Endothelial cell (in vitro differentiated cells): ENCODE measurements at places on chromosomes 13 and 19.

- peaks cover 38% of the 10 kb centered on the region for H3K36me3 ChIP-seq
- H3K4me3 ChIP-seq: no peak overlapping the region
- H3K27ac ChIP-seq: no peak overlapping the region
- peaks cover 3% of the 10 kb centered on the region for H3K27me3 ChIP-seq
- no peak for DNase-seq
These were observed 202.1 kb downstream of the TBC1D4 start for GRCh38 chr13:75279834-75280369.

- DNase-seq: peak; percentile 25
- H3K27me3 ChIP-seq: peaks cover 8% of the 10 kb centered on the region
- H3K4me3 ChIP-seq: peak overlapping the region; percentile 91
- H3K36me3 ChIP-seq: no peaks in the 10 kb centered on the region
These were observed 801 bp downstream of the QTRT1 start for GRCh38 chr19:10701955-10702525.

- H3K4me3 ChIP-seq: no peak overlapping the region
- no peak overlapping the region for H3K27ac ChIP-seq
- peaks cover 3% of the 10 kb centered on the region for H3K36me3 ChIP-seq
These were observed 22.6 kb downstream of the KDM4B start for GRCh38 chr19:4991538-4991937.

DNA sequence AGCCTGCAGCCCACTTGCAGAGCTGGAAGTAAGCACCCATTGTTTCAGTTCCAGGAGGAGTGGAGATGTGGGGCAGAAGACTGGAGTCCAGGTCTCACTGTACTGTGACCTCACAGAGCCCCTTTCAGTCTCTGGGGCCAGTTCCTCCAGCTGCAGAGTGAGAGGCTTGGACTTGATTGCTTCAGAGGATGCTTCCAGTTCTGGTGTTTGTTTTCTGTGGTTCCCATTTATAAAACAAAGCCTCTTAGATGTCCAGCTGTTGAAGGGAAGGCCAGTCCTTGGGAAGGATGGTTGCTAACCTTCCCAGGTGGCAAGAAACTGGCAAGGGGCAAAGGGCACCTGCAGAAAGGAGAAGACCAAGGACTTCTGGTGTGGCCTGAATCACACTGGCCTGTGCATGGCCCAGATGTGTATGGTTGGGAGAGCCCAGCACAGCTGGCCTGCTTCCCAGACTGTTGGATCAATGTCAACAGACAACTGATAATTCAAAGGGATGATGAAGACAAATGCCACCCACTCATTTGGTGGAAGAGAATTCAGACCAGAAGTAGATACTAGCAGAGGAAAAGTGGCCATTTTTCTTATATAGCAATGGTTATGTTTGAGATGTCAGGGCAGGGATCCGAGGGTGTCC is 218.5 kb downstream of the ZNF536 start:
- no peaks in the 10 kb centered on the region for H3K36me3 ChIP-seq
- H3K27ac ChIP-seq: no peak overlapping the region
- H3K27me3 ChIP-seq: peaks cover 2% of the 10 kb centered on the region
- H3K4me3 ChIP-seq: no peak overlapping the region
- DNase-seq: no peak
- no peaks in the 10 kb centered on the region for H3K4me1 ChIP-seq

DNA sequence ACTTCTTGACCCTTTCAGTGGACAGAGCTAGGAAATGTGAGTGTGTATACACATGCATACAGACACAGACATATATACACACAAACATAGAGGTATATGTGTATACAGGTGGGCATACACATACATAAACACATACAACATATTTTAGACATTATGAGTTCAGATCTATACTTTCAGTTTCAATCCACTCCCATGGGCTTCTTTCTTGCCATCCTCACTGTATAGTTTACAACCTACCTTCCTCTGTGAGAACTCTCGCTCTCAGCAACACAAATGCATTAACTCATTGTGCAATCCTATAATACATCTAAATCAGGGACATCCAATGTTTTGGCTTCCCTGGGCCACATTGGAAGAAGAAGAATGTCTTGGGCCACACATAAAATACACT is 21.2 kb upstream of the SCEL start:
- no peak overlapping the region for H3K27ac ChIP-seq
- DNase-seq: no peak
- no peaks in the 10 kb centered on the region for H3K27me3 ChIP-seq
- no peaks in the 10 kb centered on the region for H3K36me3 ChIP-seq

GRCh38 chr19:34687348-34687747 is 9.9 kb downstream of the ZNF302 start:
- no peak overlapping the region for H3K27ac ChIP-seq
- H3K4me3 ChIP-seq: no peak overlapping the region
- DNase-seq: no peak
- peaks cover 36% of the 10 kb centered on the region for H3K36me3 ChIP-seq
- H3K27me3 ChIP-seq: peaks cover 2% of the 10 kb centered on the region
- peaks cover 3% of the 10 kb centered on the region for H3K4me1 ChIP-seq

- DNase-seq: peak; percentile 56
- H3K27me3 ChIP-seq: peaks cover 1% of the 10 kb centered on the region
- no peak overlapping the region for H3K4me3 ChIP-seq
- H3K36me3 ChIP-seq: peaks cover 16% of the 10 kb centered on the region
- no peak overlapping the region for H3K27ac ChIP-seq
- no peaks in the 10 kb centered on the region for H3K4me1 ChIP-seq
These were observed 5.2 kb upstream of the ADPRHL1 start for GRCh38 chr13:113458253-113459065.

- no peak overlapping the region for H3K4me3 ChIP-seq
- peaks cover 39% of the 10 kb centered on the region for H3K4me1 ChIP-seq
- no peaks in the 10 kb centered on the region for H3K36me3 ChIP-seq
- H3K27me3 ChIP-seq: peaks cover 1% of the 10 kb centered on the region
- DNase-seq: no peak
These were observed 152.2 kb downstream of the DCT start for GRCh38 chr13:94327318-94327717.

DNA sequence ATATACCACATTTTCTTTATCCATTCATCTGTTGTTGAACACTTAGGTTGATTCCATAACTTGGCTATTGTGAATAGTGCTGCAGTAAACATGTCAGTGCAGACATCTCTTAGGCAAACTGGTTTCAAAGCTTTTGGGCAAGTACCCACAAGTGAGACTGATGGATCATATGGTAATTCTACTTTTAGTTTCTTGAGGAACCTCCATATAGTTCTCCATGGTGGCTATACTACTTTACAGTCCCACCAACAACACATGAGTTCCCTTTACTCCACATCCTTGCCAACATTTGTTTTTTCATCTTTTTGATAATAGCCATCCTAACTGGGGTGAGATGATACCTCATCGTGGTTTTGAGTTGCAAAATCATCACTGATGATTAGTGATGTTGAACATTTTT is 8.5 kb downstream of the CYSLTR2 start:
- H3K36me3 ChIP-seq: no peaks in the 10 kb centered on the region
- H3K27ac ChIP-seq: no peak overlapping the region
- no peak for DNase-seq
- no peak overlapping the region for H3K4me3 ChIP-seq
- no peaks in the 10 kb centered on the region for H3K4me1 ChIP-seq

GRCh38 chr19:32388393-32388855 is 17.1 kb upstream of the DPY19L3 start:
- H3K4me1 ChIP-seq: no peaks in the 10 kb centered on the region
- H3K36me3 ChIP-seq: no peaks in the 10 kb centered on the region
- no peak for DNase-seq
- H3K27ac ChIP-seq: no peak overlapping the region

- H3K27me3 ChIP-seq: peaks cover 3% of the 10 kb centered on the region
- peaks cover 13% of the 10 kb centered on the region for H3K4me1 ChIP-seq
- no peak for DNase-seq
- H3K36me3 ChIP-seq: no peaks in the 10 kb centered on the region
- no peak overlapping the region for H3K4me3 ChIP-seq
These were observed 102.9 kb downstream of the SHISA2 start for GRCh38 chr13:25948910-25949309.

GRCh38 chr19:29724746-29725145 is 9.7 kb upstream of the C19orf12 start:
- no peak for DNase-seq
- H3K4me3 ChIP-seq: no peak overlapping the region
- no peak overlapping the region for H3K27ac ChIP-seq
- H3K36me3 ChIP-seq: no peaks in the 10 kb centered on the region
- H3K27me3 ChIP-seq: peaks cover 9% of the 10 kb centered on the region

- no peak within 1 kb of the TSS for H3K27ac ChIP-seq
- peak within 1 kb of the TSS; percentile 76 for H3K4me3 ChIP-seq
- H3K4me1 ChIP-seq: peaks cover 2% of the 10 kb centered on the region
These were observed at the start of gene CHST8 for GRCh38 chr19:33621811-33622504. TSS of gene CHST8 (plus strand) at chr19:33621953. CDS start at chr19:33689262, 67,309 bp downstream.

DNA sequence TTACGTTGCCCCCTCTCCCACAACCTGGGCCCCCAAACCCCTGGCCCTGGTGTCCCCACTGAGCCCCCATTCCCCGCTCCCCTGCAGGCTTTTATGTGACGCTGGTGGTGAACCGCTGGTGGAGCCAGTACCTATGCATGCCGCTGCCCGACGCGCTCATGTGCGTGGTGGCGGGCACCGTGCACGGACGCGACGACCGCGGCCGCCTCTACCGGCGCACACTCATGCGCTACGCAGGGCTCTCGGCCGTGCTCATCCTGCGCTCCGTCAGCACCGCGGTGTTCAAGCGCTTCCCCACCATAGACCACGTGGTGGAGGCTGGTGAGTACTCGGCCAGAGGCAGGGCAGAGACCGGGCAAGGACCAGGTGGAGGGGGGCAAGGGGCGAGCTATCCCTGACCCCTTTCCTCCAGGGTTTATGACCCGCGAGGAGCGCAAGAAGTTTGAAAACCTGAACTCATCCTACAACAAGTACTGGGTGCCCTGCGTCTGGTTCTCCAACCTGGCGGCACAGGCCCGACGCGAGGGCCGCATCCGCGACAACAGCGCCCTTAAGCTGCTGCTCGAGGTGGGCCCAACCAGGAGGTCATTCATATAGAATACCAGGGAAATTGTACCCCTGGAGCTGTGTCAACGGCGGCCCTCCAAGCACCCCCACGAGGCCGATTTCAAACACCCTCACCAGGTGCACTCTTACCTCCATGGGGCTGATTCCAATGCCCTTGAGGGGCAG is 3.0 kb downstream of the BEST2 start:
- H3K27me3 ChIP-seq: peaks cover 9% of the 10 kb centered on the region
- no peaks in the 10 kb centered on the region for H3K36me3 ChIP-seq
- H3K27ac ChIP-seq: no peak overlapping the region
- peaks cover 10% of the 10 kb centered on the region for H3K4me1 ChIP-seq

DNA sequence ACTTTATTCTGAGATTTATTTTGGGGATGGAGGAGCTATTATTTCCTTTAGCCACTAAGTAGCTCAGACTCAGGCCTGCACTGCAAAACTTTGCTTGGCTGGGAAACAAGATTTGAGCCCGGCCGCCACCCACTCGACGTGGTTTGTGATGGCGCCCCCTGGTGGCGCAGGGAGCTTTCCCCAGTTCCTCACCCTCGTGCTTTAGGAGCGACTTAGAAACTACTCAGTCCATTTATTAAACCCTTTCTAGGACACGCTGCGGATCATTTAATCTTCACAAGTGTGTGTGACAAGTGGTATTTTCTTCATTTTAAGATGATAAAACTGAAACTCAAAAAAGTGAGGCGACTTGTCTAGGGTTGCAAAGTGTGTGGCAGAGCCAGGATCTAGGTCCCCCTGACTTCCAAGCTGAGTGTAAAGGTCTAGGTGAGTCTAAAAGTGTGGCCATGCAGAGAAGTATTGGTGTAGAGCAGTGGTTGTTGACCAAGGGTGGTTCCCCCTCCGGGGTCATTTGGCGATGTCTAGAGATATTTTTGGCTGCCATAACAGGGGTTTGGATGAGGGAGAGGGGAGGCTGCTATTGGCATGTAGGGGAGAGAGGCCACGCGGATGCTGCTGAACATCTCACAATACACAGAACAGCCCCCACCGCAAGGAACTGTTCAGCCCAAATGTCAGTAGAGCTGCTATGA is 2.2 kb downstream of the CXCL17 start:
- no peak overlapping the region for H3K4me3 ChIP-seq
- H3K4me1 ChIP-seq: peaks cover 12% of the 10 kb centered on the region
- no peaks in the 10 kb centered on the region for H3K36me3 ChIP-seq
- no peaks in the 10 kb centered on the region for H3K27me3 ChIP-seq

DNA sequence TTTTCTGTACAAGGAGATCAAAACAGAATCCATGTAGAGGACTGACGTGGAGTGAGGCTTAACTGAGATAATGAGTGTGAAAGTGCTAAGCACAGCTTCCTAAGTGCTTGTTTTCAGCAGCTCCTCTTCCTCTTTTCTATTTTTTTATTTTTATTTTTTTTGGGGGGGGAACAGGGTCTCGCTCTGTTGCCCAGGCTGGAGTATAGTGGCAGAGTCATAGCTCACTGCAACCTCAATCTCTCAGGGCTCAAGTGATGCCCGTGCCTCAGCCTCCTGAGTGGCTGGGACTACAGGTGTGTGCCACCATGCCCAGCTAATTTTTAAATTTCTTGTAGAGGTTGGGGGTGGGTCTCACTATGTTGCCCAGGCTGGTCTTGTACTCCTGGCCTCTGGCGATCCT is 5.6 kb upstream of the FOSB start:
- H3K27ac ChIP-seq: no peak overlapping the region
- no peaks in the 10 kb centered on the region for H3K36me3 ChIP-seq
- no peak overlapping the region for H3K4me3 ChIP-seq
- H3K27me3 ChIP-seq: peaks cover 13% of the 10 kb centered on the region

DNA sequence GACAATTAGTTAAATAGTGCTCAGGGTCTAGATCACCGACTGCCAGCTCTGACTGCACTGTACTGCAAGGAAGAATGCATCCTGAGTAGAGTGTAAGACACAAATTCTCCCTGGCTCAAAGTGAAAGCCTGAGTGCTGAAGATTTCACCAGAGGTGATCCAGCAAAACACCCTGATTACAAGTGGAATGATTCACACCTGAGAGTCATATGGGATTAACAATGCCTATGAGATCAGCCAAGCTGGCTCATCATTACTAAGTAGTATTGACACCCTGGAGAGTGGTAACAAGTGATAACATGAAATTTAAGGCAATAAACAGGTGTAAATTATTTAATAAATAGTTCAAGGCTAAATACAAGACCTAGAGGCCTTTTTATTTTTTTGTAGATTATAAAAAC is 403.8 kb upstream of the PRR20A start:
- no peak overlapping the region for H3K27ac ChIP-seq
- peak overlapping the region; percentile 56 for H3K4me3 ChIP-seq
- no peaks in the 10 kb centered on the region for H3K36me3 ChIP-seq
- H3K27me3 ChIP-seq: no peaks in the 10 kb centered on the region
- DNase-seq: no peak
- H3K4me1 ChIP-seq: no peaks in the 10 kb centered on the region

GRCh38 chr19:23772675-23773063 is 14.0 kb upstream of the ZNF681 start:
- H3K27me3 ChIP-seq: peaks cover 2% of the 10 kb centered on the region
- H3K4me1 ChIP-seq: no peaks in the 10 kb centered on the region
- peaks cover 41% of the 10 kb centered on the region for H3K36me3 ChIP-seq
- no peak overlapping the region for H3K4me3 ChIP-seq
